ENCODE measurements at places on chromosomes 4 and X.

- DNase-seq, result no peak
Observed at GRCh38 chr4:163697121-163697520, 202.6 kb downstream of the TMA16 start.

DNA sequence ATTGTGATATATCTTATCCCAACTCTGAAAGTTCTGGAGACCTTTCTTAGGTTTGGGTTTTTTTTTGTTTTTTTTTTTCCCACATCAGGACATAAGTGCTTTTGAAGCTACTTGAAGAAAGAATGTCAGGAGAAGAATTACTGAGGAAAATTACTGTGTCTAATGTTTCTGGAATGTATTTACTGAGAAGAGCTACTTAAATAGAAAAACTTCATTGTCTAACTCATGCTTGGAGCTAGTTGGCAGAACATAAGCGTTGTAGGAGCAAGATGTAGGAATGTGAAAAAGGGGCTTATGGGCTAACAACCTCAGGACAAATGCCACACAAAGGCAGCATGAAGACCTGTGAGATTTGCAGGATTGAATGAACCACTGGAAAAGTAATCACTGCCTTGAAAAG, 166.6 kb upstream of the GLRA2 start:
- DNase-seq, result no peak

DNA sequence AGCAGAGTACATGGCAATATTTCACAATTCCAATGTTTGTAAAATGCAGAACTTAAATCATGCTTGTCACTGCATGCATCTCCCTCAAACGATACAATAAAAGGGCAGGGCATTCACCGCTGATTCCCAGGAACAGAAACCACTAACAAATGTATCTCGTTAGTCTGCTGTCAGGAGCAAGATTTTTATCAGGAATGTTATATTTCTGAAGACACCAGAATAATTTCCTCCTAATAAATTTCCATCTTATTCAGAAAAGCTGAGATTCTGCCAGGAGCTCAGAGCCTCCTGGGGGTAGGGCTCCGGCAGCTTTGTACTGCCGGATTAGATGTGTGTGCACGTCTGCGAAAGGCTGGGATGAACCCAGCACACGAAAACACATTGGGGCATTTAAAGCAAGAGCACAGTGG, 54.0 kb upstream of the LDB2 start:
- DNase-seq, result peak; percentile 13

- DNase-seq, result no peak
Observed at GRCh38 chr4:91471280-91471679, 832.5 kb upstream of the GRID2 start.

- no peak for DNase-seq
Observed at GRCh38 chr4:29541757-29542156, 1178.4 kb upstream of the PCDH7 start.

DNA sequence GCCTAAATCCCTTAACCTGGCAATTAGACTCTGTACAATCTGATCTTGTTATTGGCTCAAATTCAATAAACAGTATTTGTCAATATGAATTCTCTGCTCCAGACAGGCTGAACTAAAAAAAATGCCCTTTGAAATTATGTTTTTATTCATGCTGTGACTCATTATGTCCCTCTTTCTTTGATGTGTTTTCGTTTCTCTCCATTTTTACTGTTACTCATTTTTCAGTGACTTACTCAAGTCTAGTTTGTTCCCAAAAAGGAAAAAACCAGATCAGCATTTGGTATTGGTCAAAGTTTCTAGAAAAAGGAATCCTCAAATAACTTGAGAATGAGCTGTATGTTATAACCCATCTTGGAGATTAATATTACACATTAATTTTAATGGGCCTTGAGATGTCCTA, 40.4 kb downstream of the UNC5C start:
- no peak for DNase-seq

- DNase-seq, result no peak
Observed at GRCh38 chrX:40988100-40988499, 97.1 kb upstream of the USP9X start.

GRCh38 chr4:48633657-48634056, 143.6 kb downstream of the ZAR1 start:
- no peak for DNase-seq

- DNase-seq, result no peak
Observed at GRCh38 chrX:68941385-68941952, 112.6 kb downstream of the EFNB1 start.

DNA sequence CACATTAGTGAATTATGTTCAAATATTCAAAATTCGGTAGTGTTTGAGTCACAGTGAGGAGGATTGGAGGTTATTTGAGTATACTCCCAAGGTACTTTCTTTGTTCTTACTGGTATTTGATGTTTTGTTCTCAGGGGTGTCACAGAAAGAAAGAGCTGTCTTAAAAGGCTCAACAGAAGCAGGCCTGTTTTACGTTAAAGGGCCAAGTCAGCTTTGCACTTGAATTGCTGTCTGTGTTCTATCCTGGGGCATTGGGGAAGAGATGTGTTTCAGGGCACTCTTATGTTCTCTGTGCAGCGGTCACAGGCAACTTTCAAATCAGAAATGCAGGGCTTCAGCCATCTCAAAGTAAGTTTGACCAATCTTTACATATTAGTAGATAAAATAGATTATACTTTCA, 1113.1 kb upstream of the LCORL start:
- DNase-seq, result no peak
